ENCODE measurements at places on chromosomes 3 and 15.

- DNase-seq = no peak
Observed at GRCh38 chr3:134366221-134366927, 7.9 kb downstream of the AMOTL2 start.

- DNase-seq = no peak
Observed at GRCh38 chr3:144516026-144516425, 544.4 kb downstream of the DIPK2A start.

DNA sequence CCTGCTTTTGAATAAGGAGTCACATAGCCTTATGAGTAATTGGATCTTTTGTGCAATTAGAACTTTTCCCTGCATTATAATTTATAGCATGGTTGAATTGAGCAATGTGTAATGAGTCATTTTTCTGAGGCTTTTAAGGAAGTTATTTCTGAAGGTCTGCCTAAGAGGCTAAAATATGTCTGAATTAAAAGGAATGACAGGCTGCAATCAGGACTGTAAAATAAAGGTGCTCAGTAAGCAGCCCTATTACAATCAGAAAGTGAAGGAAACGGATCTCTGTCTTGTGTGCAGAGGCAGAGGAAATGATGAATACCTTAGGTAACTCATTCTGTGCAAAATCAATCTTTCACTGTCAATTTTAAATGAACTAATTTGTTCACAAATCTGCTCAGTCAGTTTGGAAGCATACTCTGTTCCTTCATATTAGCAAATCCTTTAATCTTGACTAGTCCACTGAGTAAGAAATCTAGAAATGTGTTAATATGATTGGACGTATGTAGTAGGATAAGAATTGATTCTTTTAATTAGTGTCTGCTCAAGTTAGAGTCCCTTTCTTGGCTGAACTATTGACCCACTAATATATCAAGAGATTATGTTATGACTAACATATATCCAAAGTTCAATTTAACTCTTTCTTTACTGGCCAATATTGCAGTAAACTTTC lies 290.1 kb downstream of the ZIC1 start:
- no peak for DNase-seq

- no peak for DNase-seq
Observed at GRCh38 chr3:32596909-32597369, 26.3 kb upstream of the DYNC1LI1 start.

DNA sequence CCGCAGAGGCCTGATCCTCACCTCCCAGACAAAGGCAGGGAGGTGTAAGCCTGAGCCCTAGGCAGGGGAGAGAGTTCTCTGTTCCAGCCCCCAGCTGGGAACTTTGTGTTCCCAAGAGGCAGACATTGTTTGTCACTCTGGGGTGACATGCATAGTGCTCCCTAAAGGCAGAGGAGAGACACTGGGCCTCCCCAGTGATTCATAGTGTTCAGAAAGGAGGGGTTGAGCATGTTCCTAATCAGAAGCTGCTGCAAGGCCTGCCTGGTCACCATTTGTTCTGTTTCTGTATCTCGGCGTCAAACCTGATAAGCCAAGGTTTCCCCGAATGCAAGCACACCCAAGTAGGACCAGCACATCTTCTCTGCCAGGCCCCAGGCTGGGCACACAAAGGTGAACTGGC lies 24.0 kb upstream of the SLC6A6 start:
- DNase-seq = no peak

GRCh38 chr3:13879946-13880810 lies at the start of gene WNT7A:
Gene WNT7A, minus strand, starts transcription at chr3:13880071. Its CDS starts 255 bp downstream, at chr3:13879816.
- DNase-seq = no peak

GRCh38 chr15:37134699-37135131 lies 34.4 kb upstream of the MEIS2 start:
- no peak for DNase-seq

DNA sequence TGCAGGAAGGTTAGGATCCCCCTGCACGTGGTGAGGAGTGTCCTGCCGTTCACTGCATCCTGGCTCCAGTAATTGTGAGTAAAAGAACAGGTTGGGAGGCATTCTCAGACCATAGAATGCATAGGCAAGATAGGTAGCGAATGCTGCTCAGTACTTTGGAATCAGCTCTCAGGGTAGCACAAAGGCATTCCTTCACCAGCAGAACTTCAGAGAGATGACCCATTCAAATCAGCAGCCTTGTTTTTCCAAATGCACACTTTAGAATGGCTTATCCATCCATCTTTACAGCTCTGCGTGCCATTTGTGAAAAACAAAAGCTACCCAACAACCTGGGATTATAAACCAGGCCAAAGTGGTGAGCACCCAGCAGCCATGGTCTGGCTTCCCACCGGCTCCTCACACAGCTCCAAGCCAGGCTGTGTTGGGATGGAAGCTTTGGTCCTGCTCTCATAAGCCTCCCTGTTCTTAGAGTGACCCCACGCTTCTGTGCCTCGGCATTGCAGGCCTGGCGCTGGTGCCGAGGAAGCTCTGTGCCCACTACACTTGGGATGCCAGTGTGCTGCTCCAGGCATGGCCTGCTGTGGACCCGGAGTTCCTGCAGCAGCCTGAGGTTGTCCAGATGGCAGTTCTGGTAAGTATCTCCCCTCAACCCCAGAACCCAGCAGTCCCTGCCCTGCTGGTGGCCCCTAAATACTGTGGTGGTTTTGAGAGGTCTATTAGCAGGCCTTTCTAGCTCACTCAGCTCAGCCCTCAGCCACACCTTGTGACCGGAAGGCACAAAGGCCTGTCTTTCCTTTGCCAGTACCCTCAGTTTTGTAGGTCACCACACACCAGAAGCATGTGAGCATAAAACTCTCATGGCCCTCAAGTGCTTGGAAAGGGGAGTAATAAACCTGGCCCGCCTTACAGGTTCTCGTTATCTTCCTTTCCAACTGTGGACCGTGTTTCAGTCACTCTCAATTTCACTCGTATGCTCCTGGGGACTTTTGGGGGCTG lies 52.9 kb upstream of the LIMD1 start:
- no peak for DNase-seq

DNA sequence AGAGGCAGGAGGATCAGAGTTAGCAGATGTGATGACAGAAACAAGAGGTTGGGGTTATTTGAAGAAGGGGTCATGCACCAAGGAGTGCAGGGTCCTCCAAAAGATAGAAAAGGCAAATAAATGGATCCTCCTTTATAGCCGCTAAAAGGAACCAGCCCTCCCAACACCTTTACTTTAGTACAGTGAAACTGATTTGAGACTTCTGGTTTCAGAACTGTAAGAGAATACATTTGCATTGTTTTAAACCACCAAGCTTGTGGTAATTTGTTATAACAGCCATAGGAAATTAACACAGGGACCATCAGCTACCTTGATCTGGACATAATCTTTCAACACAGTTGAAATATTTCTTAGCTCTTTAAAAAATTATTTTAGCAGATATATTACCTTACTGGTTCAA lies 166.6 kb downstream of the TIGIT start:
- no peak for DNase-seq

GRCh38 chr15:58271410-58271809 lies 133.2 kb downstream of the AQP9 start:
- DNase-seq = no peak

GRCh38 chr15:94610485-94610884 lies 379.1 kb downstream of the MCTP2 start:
- no peak for DNase-seq

GRCh38 chr3:151976211-151977050 lies 103.0 kb downstream of the SUCNR1 start:
- no peak for DNase-seq

DNA sequence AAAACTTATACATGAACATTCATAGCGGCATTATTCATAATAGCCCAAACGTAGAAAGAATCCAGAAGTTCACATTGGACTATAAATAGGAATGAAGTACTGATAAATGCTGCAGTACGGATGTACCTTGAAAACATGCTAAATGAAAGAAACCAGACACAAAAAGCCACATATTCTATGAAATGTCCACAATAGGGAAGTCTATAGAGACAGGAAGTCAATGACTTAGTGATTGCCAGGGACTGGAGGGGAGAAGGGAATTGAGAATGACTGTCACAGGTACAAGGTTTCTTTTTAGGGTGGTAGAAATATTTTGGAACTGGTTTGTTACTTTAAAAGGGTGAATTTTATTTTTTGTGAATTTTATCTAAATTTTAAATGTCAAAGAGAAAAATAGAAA lies 71.4 kb upstream of the SKOR1 start:
- no peak for DNase-seq

DNA sequence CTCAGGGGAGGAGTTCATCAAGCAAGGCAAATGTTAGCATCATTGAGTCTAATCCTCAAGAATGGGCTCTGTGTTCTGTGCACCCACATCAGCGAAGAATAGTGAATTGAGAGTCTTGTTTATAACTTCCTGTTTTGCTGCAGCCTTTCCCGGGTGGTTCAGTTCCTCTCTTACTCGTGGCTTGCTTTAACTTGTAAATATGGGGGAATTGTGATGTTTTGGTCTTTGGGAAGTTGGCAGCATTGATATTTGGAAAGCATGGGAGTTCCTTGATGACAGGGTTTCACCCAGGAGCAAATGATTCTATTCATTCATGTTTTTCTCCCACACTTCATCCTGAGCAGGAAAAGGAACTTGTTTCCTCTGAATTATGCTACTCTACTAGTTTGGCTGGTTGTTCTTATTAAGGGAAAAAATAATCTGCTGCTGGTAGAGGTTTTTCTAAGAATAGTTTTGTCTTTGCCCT lies 40.4 kb downstream of the GPD1L start:
- no peak for DNase-seq

- DNase-seq = no peak
Observed at GRCh38 chr3:113070681-113071113, 79.9 kb downstream of the GTPBP8 start.

DNA sequence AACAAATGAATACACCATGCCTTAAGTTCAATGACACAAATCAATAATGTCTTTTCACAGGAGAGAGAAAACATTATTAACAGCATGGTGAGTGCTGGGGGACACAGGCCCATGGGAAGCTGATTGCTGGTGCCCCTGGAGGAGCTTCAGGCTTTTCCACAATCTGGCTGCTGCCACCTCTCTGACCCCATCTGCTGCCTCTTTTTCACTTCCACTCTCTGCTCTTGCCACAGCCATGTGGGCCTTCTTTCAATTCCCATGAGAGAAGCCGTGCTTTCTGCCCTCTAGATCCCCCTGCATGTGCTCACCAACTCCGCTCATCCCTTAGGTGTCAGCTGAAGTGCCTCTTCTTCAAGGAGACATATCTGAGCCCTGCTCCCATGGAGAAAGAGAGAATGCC lies 21.0 kb upstream of the CTXND1 start:
- DNase-seq = no peak

DNA sequence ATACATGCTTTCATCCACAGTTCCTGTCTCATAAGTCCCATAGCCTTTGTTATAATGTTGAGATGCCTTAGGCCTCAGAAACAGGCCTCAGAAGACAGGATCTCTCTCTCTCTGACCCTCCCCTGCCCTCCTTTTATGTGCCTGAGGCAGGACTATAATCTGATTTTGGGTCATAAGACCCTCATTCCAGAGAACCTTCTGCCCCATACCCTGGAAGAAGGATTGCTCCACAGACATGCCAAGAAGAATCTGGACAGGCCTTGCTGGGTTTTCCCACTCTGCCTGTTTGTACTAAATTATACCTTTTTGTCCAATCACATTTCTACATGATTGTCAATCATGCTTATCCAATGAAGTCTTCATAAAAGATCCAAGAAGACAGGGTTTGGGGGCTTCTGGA lies 57.2 kb upstream of the MME start:
- DNase-seq = no peak

DNA sequence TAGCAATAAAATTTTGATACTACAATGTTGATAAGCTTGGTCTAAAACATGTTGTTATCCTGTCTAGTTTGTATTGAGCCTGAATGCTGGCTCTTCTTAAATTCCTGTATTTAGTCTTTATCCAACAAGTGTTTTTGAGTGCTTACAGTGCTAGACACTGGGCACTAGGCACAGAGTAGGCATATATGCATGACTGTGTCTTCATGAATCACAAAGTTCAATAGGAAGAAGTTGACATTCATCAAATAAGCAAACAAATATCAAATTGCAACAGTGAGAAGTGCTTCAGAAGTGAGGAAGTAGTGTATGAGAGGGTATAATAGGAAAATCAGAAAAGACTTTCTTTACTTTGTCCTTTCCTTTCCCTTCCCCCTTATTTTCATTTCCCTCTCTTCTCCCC lies 6.8 kb downstream of the CD96 start:
- no peak for DNase-seq

- DNase-seq = no peak
Observed at GRCh38 chr15:42804739-42805138, 67.8 kb upstream of the CDAN1 start.

DNA sequence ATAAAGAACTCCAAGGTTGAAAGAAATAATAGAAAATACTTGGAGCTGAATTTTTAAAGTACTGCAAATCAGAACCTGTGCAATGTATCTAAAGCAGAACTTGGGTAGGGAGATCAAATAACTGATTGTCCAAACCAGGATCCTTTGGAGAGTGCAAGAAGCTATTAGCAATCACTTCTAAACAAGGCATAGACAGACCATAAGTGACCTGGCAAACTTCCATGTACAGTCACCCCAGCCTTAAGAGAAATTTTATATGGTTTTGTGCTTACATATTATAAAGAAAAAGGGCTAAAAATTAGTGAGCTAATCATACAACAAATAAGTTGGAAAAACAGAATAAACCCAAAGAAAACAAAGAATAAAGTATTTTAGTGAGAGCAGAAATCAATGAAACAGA lies 35.2 kb downstream of the ETV5 start:
- DNase-seq = no peak
